ENCODE measurements at places on chromosomes 2 and 18. TPM values are rescaled to one million over a fixed set of nuclear protein-coding genes. Genes with fewer than 3 reads are reported as not detected.

The SLC1A4 gene
- 5.7 TPM for total RNA-seq

The SUPT7L gene
- total RNA-seq = 24.9 TPM

The TMEM247 gene
- not detected for total RNA-seq

The CDCA7 gene
- total RNA-seq = 0.54 TPM

The MARCHF4 gene
- total RNA-seq = not detected

The IL1B gene
- total RNA-seq = 1.3 TPM

GRCh38 chr18:28007841-28008240, 169.1 kb downstream of the CDH2 start:
- DNase-seq = no peak

GRCh38 chr2:4174796-4175195, 471.4 kb downstream of the DCDC2C start:
- no peak for DNase-seq

DNA sequence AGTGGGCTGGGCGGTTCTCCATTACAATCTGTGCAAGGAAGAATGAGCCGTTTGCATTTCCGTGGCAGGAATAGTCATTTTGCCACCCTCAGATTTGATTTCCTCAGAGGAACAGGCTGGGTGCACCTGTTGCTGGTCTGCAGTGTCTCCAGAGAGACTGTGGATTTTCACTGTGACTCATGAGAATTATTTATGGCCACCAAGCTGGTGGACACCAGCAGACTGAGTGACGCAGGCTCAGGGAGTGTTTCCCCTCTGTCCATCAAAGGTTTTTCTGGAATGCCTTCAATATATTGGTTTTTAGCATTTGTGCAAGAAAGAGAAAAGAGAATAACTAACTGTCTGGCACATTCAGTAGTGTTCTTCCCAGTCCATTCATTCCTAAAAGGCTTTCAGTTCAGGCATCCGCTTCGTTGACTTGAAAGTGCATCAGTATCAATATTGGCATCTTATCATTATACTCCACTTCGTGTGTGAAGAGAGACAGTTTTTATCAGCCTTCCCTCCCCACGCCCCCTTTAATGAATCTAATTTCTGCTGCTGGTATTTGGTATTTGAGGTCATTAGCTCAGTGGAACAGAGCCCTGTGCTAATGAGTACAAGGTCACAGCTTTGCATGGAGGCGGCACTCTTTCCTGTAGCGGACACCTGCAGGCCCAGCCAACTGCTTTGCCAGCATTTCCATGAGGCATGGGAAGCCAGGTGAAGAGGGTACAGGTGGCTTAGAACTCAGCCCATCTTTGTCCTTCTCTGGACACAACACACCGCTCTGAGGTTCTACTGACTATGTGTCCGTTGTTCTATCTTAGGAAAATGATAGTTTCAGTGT, 39.9 kb downstream of the PRKCE start:
- peak; percentile 23 for DNase-seq

- no peak for DNase-seq
Observed at GRCh38 chr18:58716060-58716756, 44.9 kb downstream of the MALT1 start.

GRCh38 chr2:216519154-216519762, 20.6 kb downstream of the RPL37A start:
- peak; percentile 72 for DNase-seq

DNA sequence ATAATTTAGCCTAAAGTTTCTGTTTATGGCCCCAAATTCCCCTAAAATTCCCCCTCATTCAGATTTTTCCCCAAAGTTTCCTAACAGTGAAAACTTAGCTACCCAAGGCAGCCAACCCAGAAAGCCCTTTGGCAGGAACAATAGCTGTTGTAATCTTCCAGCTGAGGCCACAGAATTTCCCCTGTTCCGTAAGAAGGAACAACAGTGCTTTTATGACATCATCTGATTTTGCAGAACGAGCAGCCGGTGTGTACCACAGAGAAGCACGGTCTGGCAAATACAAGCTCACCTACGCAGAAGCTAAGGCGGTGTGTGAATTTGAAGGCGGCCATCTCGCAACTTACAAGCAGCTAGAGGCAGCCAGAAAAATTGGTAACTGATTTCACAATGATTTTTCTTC, 6.3 kb downstream of the TNFAIP6 start:
- DNase-seq = no peak

GRCh38 chr2:27029051-27029450, 3.7 kb upstream of the TMEM214 start:
- DNase-seq = no peak

DNA sequence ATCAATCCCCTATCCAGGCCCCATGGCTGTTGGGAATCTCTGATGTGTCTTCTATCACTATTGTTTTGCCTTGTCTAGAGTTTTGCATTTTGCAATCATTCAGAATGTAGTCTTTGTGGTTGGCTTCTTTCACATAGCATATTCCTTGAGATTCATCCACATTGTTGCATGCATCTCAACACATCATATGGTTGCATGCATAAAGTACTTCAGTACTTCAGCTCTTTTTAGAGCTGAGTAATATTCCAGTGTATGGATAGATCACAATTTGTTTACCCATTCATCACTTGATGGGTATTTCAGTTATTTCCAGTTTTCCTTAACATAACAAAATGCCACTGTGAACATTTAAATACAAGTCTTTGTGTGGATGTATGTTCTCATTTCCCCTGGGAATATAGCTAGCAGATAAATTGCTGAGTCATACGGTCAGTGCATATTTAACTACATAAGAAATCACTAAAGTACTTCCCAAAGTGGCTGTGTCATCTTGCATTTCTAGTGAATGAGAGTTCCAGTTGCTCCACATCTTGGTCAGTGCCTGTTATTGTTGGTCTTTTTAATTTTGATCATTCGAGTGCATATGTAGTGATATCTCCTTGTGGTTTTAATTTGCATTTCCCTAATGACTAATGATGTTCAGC, 138.8 kb downstream of the BCL11A start:
- DNase-seq = no peak

DNA sequence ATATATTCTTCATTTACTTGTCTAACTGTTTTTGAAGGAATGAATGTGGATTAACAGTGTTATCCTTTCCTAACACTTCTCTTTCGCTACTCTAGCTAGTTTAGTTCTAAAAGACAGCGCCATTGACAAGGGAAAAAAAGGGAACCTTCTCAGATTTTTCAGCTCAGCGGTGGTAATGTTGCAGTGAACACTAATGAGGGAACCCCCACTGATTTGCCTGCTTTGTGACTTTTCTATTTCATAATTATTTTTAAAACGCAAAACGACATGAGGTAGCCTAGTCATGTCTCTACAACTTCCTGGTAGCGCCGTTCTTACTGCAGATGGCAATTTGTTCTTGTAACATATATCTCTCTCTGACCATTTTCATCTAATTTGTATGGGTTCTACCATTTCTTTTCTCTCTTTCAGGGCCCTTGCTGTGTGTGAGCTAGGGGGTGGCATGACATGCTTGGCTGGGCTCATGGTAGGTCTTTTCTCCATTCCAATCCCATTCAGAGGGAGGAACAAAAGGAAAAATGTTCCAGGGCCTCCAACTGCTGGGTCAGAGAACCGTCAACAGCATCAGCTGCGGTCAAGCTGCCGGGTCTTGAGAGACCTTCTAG, 235.5 kb upstream of the SIX3 start:
- DNase-seq = no peak

DNA sequence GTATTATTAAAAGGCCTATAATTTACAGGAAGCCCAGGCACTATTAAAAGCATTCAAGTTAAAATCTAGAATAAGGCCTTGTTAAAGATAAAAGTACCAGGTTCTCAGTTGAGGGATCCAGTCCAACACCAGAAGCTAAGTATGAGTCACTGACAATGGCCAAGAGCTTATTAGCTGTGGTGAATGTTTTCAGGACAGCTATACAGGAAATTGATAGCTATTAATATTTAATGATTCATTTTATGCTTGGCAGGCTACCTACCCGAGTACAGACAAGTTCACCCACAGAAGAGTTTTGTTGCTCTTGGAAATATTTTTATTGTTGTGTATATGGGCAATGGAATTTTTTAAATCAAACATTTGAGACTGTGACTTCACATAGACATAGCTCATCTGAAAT, 729.6 kb upstream of the ZNF804A start:
- no peak for DNase-seq

DNA sequence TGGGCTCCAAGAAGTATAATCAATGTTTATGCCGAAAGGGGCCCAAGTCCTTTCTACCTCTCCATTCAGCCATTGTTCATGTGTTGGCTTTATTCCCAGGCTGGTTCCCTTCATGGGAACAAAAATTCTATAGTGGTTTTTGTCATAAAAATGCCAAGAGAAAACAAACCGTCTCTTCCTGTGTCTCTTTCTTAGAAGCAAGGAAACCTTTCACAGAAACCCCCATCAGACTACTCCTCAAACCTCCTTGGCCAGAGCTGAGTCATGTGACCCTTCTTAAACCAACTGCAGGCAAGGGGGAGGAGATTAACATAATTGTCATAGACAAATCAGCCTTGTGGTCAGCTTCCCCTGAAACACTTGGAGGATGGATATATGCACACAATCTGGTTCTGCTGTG, 75.1 kb upstream of the TANK start:
- DNase-seq = no peak

GRCh38 chr18:41501848-41502247, 453.2 kb upstream of the PIK3C3 start:
- no peak for DNase-seq

DNA sequence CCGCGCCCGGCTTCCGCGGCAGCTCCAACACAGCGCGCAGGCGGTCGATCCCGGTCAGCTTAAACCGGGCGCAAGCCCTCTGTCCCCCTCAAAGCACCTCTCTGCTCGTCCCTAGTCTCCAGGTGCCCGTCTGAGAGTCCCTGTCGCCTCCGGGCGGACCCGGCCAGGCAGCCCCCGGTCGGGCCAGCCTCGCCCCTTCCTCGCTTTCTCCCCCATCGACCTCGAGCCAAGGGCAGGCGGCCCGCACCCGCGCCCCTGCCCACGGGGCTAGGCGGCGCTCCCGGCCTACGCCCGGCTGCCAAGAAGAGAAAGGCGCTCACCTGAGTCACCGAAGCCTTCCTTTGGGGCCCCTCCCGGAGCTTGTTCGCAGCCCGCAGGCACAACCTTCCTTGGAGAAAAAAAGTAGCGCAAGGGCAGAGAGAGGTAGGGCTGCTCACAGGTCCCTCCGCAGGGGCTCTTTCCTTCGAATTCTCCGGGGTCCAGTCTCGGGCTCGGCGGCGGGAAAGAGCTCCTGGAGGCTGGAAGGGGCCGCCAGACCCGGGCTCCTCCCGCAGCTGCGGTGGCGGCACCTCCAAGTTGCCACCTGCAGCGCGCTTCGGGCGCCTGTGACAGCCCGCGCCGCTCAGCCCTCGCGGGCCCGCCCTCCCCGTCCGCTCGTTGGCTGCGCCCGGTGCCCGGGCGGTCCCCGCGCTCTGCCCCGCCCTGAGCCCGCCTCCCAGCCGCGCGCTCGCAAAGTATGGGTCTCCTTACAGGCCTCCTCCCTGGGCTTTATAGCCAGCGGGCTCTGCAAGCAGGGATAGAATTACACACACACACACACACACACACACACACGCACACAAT, 86.5 kb upstream of the EPB41L3 start:
- DNase-seq = peak; percentile 74

DNA sequence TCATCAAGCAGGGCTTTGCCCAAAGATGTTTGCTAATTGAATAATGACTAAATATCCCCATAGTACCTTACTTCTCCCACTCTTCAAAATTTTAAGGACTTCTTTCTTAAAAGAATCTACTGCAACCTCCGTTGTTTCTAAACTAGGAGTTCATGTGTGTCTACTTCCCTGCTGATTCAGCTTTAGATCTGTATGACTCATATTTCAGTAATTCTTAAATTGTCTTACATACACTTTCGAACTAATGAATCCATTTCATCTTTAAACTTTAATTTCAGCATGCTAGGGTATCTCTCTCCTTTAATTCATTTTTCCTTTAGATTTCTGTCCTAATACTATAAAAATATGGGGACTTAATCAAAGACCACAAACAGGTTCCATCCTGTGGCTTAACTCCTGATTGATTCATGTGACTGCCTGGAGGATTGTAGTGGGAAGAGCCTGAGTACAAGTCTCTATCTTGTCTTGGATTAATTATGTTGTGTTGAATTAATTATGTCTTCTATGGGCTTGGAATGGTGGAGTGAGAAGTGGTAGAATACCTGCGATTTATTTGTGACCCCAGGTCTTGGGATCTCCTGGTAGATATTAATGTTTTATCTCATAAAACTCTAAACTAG, 24.9 kb upstream of the COL5A2 start:
- no peak for DNase-seq

- DNase-seq = no peak
Observed at GRCh38 chr2:68345129-68345875, 19.8 kb upstream of the PLEK start.

DNA sequence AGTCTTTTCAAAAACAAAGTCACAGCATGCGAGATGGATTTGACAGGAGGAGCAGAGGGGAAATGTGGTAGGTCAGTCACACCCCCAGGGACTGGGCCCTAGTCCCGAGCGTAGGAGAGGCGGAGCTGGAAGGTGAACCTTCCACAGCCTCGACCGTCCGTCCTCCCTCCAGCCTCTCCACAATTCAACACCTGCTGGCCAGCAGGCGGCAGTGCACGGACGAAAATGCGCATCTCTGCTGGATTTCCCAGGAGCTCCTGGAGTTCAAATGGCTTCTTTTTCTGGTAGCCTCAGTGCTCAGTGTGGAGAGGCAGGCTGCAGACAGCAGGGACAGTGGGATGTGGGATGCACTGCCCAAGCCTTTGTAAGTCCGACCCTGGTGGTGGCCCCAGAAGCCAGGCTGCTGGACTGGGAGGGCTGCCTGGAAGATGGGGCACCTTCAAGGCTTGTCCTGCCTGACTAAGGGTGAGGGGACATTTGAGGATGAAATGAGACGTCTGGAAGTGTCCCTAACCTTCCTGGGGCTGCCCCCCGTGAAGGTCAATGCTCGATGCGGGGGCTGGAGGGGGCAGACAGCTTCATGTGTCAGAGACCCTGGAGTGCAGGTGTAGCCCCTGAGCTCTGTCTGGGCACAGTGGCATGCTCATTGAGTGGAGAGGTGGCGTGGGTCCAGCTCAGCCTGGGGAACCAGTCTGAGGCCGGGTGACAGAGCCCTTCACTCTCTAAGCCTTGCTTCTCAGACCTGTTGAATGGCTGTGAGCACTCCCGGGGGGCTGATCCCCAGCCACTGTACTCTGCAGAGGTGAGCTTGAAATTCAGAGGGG, 189.5 kb downstream of the TFCP2L1 start:
- peak; percentile 80 for DNase-seq
